ENCODE measurements at places on chromosomes 11 and 22.
A peak's percentile ranks its signal among the peaks of the same experiment; 100 is the strongest.

GRCh38 chr11:31237819-31238760 is 131.4 kb downstream of the DCDC1 start:
- no peak for DNase-seq

DNA sequence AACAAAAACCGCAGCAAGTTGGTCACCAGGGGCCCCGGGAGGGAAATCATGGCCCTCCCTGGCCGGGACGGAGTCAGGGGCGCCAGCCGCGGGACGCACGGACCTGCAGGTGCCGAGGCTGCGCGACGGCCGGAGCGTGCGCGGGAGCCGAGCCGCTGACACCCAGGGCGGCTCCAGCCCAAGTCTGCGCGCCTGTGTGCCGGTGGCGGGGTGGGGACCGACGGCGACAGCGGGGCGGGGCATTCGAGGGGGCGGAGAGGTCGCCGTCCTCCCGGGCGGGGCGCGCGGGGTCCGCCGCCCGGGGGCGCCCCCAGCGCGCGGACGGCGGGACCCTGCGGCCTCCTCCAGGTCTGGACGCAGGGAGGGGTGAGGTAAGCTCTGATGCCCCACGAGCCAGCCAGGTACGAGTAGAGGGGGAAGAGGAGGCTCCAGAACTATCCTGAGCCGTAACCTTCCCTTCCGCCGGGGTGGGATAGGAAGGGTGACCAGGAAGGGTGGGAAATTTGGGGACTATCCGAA is at the start of gene ESAM:
Gene ESAM, minus strand, starts transcription at position 186 of the 519 bp plus-strand sequence. Its CDS starts 136 bp downstream, at position 50.
- peak; percentile 20 for DNase-seq

DNA sequence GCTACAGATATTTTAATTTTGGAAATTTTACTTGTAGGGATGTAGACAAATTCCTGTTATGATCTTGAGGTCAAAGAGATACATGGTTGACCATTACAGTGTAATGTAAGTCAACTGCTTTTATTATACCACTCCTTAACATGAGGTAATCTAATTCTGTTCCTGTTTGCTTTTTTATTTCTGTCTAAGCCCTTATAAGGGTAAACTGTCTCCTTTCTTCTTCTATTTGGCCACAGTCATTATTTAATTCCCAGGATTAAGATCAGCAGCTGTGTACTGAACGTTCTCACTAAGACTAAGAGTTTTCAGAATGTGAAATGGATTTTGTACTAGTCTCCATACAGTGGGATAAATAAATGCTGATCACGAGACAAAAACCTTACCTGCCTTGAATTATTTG is 32.8 kb downstream of the C2CD3 start:
- DNase-seq, result no peak

DNA sequence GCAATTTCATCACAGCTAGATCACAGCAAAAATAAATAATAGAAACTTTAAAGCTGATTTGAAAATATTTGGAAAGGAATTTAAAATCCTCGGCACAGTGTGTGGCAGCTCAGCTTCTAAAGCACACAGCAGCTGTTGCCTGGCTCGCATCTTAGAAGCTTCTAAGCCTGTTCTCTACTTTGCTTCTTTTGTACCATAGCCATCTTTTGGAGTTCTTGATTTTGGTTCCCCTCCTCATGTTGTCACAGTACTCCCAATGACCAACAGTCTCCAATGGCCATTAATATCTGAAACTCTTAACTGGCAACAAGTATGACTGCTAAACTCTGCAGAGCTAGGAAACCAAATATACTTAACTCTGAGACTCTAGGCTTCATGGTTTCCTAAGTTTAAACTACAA is 28.8 kb downstream of the CHKA start:
- no peak for DNase-seq

GRCh38 chr22:37985751-37986281 is 1.5 kb upstream of the SOX10 start:
- no peak for DNase-seq

DNA sequence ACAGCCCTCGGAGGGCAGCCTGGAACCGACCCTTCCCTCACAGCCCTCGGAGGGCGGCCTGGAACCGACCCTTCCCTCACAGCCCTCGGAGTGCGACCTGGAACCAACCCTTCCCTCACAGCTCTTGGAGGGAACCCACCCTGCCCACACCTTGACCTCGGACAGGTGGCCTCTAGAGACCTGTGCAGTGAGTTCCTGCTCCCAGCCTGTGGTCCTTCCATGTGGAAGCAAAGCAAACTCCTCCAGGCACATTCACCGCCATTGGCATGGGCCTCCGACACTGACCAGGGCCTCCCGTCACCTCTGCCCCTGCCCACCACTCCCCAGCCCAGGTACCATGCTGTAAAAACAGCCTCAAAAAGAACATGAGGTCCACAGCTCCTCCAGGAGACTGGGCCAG is 272.1 kb downstream of the BRD1 start:
- no peak for DNase-seq

GRCh38 chr11:128757235-128757711 is 63.4 kb downstream of the FLI1 start:
- no peak for DNase-seq

DNA sequence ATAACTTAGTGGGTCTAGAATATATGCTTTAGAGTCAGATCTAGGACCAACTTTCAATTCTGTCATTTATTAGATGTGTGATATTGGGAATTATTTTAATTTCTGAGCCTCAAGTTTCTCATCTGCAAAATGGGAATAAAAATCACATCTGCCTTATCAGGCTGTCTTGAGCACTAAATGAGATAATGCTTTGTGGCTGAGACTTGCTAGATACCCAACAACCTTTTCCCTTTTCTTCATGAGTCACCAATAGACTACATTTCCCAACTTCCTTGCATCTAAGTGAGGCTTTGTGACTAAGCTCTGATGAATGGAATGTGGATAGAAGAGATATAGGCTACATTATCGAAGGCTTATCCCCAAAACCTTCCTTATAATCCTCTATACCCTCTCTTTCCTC is 220.7 kb upstream of the SESN3 start:
- DNase-seq, result no peak

DNA sequence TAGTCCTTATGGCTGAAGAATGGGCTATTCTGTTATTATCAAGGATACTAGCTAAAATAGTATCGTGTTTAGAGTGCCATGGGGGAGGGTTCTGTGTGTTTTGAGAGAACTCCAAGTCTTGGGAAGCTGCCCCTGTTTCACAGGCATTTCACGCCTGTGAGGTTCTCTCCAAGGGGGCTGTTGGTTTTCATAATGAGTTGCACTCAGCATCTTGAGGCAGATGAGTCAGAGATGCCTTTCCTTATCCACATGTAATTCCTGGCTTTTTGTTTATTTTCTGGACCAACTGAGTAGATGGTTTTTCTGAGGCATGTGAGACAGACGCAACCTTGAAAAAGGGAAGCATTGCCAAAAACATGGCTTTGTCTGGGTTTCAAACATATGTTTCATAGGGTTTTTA is 203.7 kb downstream of the ARHGAP42 start:
- DNase-seq, result no peak

DNA sequence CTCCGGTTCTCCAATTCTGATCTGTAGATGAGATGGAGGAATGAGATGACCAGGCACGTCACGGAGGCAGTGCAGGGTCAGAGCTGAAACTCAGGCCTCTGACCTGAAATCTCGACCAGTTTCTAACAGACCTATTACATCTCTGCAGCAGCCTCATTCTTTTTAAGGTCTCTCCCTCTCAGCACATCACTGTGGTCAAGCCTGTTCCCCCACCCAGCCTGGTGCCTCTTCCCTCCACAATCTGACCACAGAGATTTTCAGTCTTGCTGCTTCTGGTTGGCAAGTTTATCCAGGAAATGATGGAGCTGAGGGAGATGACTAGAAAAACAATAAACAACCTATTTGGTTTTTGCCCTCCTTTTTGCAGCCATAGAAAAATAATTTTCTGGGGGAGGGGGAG is 9.5 kb downstream of the GRAMD1B start:
- DNase-seq, result no peak

GRCh38 chr11:46611526-46612304 is 5.3 kb downstream of the HARBI1 start:
- no peak for DNase-seq

- peak; percentile 22 for DNase-seq
These were observed 23.3 kb downstream of the ARL14EP start for GRCh38 chr11:30346068-30346688.

DNA sequence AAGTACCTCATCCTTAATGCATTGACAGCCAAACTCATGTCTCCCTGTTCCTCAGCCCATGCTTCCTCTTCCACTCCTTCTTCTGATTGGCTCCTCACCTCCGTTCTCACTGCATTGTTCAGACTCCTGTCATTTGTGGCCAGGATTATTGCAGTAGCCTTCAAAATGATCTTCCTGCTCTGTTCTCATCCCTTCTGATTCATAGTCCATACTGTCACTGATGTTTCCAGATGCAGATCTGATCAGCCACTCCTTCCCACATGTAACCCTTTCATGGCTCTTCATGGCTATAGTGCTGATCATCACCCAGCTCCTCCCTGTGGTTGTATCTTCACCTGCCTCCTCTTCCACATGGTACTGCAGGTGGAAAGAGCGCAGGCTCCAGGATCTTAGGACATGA is 71.7 kb downstream of the DEPDC5 start:
- DNase-seq, result no peak

GRCh38 chr11:10022764-10023163 is 271.3 kb downstream of the SBF2 start:
- DNase-seq, result no peak

DNA sequence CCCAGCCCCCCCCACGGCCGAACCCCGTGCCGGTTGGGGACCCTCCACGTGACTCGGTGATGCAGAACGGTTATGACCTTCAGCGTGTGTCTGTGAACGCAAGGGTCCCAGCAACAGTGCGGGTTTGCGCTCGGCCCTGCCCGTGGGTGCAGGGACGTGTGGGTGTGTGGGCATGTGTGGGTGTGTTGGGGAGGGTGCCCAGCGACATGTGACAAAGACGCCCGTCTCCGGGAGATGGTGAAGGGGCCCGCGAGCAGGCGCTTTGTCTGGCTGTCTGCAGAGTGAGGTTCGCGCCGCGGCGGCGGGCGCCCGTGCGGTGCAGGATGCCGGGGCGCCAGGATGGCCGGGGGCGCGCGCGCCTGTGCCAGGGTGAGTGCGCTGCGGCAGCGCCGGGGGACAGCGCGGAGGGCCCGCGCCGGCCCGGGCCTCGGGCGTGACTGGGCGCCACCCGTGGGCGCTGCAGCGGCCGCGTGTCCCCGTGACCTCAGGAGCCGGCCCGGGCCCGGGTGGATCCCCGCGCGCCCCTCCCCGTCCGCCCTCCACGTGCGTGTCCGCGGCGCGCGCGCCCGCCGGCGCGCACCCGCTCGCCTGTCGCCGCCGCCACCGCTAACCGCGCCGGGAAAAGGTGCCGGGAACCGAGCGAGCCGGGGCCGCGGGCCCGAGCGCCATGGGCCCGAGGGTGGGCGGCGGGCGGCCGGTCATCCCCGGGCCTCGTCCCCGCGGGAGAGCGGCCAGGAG is at the start of gene LRFN4:
Gene LRFN4, plus strand, starts transcription at position 569 of the 738 bp plus-strand sequence. CDS start 681 bp downstream, outside the sequence.
- peak; percentile 74 for DNase-seq

GRCh38 chr11:65329944-65330403 is 3.7 kb upstream of the DPF2 start:
- peak; percentile 97 for DNase-seq

DNA sequence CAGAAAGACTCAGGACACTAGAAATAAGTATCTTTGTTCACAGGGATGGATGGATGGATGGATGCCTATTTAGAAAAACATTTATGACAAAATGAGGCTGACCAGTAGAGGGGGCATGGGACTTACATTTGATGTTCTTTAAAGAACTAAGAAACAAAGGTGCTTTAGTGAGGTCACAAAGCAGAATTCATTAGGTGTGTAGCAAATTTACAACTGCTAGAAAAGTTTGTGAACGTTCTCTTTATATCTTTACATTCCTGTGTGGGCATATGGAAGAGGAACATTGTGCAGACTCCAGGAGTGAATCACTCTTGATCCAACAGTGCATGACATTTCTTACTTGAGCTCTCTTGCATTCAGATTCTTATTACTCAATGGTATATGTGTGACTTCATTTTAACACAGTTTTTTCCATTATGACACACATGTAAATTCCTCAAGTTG is 15.8 kb upstream of the SIK2 start:
- peak; percentile 39 for DNase-seq

- DNase-seq, result no peak
These were observed 32.1 kb downstream of the MTMR3 start for GRCh38 chr22:29914991-29915533.

DNA sequence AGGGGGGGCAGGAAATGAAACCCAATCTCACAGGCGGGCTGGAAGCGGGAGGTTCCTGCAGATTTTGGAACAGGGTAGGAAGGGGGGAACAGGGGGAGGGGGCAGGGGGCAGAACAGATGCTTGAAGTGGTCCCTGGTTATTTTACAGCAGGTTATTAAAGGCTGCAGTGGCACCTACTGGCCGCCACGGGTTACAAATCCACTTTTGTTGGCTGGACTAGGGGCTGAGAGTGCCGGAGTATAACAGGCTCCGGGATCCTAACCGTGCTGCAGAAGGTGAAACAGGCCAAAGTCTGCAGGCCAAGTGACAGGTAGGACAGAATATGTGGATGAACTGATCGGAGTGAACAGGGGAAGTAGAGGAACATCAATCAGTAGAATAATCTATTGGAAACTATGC is 2.5 kb downstream of the ROBO3 start:
- no peak for DNase-seq

DNA sequence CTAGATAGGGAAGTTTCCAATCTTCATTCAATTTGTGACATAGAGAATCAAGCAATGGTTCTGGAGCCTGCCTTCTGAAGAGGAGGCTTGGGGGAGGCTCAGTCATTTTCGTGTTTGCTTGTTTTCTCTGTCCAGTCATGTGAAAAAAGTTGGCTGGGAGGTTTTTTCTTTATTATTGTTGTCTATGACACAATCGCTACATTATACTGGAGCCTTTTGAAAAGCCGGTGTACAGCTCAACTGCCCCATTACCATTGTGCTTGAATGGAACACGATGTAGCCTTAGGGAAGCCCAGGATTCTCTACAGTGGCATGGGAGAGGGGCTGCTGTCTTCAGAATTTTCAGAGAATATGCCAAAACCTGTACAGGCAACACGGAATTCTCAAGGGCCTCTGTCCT is 57.9 kb upstream of the NCAM1 start:
- DNase-seq, result no peak

GRCh38 chr11:119580081-119580480 is 148.9 kb downstream of the NECTIN1 start:
- DNase-seq, result no peak

DNA sequence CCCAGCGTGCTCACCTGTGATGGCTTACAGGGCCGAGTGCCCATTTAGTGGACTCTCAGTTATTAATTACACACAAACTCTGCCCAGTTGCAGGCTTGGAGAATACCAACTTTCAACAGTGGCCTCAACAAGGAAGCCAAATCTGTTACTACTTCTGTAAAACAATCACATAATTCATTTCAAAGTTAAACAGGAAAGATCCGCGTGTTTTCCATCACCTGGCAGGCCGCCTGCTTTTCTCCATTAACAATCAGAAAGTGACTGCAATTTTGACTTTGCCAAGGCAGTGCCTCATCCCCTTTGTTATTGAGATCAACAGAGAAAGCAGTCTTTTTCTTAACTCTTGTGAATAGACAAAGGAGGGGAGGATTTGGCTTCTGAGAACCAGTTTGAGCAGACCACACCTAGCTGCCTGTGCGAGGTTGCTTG is 77.7 kb downstream of the BARX2 start:
- no peak for DNase-seq

DNA sequence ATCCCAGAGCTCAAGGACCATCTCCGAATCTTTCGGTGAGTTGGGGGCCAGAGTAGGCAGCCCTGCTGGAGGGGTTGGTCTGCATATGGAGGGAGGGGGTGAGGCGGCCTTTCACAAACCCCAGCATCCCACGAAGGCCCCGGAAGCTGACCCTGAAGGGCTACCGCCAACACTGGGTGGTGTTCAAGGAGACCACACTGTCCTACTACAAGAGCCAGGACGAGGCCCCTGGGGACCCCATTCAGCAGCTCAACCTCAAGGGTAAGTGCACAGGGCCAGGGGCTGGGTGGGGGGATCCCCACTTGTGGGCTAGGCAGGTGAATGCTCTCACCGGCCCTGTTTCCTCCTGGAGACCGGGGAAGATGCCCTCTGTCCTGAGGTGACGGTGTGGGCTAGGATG is 6.2 kb downstream of the TRPT1 start:
- DNase-seq, result no peak

Measured in NCI-H510A treated with DMSO at 0.1 percent for 48 hours (cell line).